Activated CD4-positive, alpha-beta T cell treated with anti-CD3 and anti-CD28 coated beads for 24 hours (primary cell): ENCODE measurements at places on chromosomes 11 and 22.
A peak's percentile ranks its signal among the peaks of the same experiment; 100 is the strongest.

GRCh38 chr11:71086687-71087258 lies 165.6 kb downstream of the SHANK2 start:
- no peak for DNase-seq

- DNase-seq: no peak
These were observed 39.3 kb downstream of the ALX4 start for GRCh38 chr11:44270403-44271273.

DNA sequence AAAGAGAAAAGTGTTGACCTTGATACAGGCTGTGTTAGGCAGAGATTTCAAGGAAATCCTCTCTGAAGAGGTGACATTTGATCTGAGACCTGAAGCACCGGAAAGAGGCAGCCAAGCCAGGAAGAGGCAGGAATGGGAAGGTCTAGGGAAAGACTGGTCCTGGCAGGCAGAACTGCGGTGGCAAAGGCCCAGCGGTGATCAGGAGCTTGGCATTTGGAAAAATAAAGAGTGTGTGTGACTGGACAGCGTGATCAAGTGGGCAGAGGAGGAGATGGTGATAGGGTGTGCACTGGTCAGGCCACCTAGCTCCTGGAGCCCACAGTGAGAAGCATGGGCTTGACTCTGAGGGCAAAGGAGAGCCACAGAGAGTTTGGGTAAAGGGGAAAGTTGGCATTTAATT lies 27.2 kb upstream of the GAB4 start:
- DNase-seq: no peak

GRCh38 chr11:117097389-117098268 lies 599 bp downstream of the SIK3 start:
- DNase-seq: no peak

DNA sequence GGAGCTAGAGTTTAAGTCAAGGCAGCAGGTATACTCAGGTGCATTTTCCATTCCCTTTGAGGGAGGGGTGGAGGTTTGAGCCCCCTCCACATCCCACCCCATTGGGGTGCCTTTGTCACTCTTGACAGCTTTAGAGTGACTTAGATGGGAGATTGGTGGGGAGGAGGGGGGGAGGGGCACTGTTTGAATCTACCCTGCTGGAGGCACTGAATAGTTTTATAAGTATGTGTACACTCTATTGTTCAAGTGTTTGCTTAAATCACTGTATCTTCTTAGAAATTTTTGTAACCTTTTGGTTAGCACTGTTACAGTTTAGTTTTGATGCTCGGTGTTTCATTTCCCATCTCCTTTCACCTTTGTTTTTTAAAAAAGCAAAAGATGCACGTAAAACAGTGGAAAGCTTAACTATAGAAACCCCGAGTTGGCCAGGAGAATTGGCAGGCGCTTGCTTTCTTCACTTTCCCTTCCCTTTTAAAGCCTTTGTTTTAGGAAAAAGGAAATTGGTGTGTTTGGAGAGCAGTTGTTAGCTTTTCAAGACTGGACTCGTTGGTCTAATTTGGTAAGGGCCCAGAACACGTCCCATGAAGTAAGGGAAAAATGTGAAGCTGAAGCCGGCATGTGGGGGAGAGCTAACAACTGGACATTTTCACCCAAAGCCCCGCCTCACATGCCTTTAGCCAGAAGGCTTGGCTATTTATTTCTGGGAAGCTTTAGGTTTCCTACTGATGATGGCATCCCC lies 42.8 kb downstream of the TNRC6B start:
- DNase-seq: no peak

DNA sequence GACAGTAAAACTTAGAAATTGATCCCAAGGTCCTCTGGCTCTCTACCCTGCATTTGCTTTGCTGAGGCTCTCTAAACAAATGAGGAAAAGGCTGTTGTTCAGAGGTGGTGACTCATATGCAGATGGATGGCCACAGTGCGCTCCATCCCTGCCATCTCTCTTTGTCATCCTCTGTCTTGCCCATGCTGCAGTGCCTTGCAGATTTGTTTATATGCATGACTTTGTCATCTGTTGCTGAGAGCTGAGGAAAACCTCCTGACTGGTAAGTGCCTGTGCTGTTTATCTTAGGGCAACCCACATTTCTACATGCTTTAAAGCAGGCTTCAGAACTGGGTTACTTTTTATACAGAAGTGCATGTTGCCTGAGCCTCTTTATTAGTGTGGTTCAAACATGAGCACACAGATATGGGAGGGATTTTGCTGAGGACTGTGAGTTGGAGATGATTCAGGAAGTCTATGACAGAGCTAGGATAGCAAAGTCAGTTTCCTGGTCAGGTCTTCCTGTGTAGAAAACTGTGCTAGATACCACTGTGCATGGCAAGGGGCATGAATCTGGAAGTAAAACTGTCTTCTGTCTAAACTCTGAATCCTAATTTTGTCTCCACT lies 57.4 kb downstream of the JAM3 start:
- DNase-seq: no peak

DNA sequence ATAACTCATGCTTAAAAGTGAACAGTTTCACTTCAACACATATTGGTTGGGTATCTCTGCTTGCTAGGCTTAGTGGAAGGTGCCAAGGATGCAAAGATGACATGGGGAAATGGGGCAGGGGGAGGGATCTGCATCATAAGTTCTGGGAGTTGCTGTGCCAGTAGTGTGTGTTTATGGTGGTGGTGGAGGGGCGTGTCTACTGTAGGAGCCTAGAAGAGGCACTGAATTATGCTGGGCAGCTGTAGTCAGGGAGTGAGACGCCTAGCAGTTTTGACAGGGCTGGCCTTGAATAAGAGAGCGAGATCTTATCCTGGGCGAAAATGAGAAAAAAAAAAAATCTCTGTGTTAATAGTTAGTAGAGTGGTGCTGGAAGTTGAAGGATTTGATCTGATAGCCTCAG lies 3.0 kb downstream of the ELMOD1 start:
- DNase-seq: no peak

- peak; percentile 23 for DNase-seq
These were observed 3.2 kb downstream of the SEZ6L start for GRCh38 chr22:26172389-26172990.

GRCh38 chr11:61325649-61326414 lies 7.1 kb downstream of the DDB1 start:
- no peak for DNase-seq

DNA sequence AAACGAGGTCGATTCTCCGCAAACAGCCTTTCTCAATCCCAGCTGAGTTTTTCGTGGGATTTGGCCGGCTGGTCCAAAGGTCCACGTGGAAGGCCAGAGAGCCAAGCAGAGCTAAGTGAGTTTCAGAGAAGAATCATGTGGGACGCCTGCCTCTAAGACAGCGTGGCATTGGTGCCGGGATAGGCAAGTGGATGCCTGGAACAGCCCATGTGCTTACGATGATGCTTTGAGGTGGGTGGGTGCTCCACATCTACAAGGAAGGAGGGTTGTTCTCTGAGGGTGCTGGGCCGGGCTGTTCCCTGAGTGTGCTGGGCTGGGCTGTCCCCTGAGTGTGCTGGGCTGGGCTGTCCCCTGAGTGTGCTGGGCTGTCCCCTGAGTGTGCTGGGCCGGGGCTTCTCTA lies 41.4 kb downstream of the MUC2 start:
- DNase-seq: no peak

DNA sequence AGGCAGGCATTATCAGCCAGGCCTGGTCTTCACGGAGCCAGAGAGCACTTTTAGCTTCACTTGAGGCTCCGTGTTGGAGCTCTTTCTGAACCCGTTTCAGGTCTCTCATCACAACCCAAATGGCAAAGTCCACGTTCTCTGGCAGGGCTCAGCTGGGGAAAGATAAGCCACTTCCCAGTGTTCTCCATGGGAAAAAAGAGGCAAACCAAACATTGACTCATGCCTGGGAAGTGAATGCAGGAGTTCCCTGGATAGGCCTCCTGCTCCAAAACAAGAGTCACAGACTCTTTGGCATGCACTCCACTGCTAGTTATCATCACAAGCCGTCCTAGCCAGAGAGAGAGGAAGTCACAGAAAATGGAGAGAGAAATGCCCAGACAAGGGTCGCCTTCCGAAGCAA lies 11.6 kb downstream of the OPCML start:
- DNase-seq: no peak

DNA sequence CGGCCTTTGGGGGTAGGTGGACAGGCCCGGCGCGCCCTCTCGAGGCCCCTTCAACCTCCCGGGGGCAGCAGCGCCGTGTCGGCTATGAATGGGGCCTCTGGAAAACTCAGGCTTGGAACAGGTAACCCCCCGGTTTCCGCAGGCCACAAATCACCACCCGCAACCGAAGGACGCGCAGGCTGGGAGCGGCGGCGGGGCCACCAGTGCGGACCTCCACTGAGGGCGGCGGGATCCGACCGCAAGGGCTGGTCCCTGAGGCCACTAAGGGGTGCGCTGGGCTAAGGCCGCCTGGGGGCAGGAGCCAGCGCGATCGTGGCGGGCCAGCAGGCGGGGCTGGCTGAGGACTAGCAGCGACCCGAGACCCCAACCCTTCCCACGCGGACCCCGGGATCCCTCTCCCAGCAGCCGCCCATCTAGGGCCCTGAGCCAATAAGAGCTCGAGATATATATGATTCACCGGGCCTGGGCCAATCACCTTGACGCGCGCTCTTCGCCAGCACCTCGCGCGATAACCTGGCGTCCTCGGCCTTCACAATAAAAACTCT lies 609 bp upstream of the ATF4 start:
- DNase-seq: peak; percentile 92

DNA sequence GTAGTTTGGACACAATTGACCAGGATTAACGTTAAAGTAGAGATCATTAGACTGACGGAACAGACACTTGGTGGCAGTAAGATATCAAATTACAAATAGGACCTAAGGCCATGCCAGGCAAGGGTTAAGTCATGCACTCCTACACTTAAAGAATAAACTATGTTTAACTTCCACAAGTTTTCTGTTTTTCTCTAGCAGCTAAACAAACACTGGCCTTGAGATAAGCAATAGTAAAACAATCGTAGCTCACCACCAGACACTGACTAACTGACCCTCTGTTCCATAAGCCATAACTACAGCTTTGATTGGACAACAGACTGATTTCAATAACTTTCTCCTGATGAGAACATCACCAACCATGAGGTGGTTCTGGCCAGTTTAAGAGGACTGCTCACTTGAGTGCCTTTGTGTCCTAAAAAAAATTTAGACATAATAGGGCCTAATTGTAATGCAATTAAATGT lies 2.0 kb upstream of the CEP126 start:
- DNase-seq: no peak

DNA sequence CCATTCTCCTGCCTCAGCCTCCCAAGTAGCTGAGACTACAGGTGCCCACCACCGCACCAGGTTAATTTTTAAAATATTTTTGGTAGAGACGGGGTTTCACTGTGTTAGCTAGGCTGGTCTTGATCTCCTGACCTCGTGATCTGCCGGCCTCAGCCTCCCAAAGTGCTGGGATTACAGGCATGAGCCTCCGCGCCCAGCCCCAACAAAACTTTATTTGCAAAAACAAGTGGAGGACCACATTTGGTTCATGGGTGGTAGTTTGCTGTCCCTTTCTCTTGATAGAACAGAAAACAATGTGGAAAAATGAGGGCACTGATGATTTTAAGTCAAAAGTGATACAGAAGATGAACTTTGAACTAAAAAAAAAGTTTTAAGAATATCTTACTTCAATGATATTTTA lies 121.8 kb upstream of the SERPIND1 start:
- no peak for DNase-seq

- DNase-seq: no peak
These were observed 48.7 kb upstream of the APOA1 start for GRCh38 chr11:116885951-116886655.

GRCh38 chr11:83706566-83706965 lies 420.4 kb upstream of the CCDC90B start:
- no peak for DNase-seq

- DNase-seq: no peak
These were observed 116.6 kb upstream of the THY1 start for GRCh38 chr11:119539583-119539982.

DNA sequence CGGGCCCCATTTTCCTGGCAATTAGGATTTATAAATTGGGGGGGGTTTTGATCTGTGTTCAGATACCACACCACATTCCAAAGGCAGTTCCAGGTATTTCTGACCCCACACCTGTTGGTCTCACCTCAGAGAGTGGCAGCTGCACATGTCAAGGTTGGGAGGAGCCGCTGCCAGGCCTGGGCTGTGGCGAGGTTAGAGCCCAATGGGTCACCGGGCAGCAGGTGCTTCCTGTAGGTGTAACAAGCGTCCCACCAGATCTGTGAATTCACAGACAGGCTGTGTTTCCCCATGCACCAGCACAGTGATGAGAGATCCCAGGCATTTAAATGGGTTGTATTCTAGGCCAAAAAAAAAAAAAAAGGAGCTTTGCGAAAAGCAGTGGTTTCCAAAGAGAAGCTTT lies 58.6 kb downstream of the CABIN1 start:
- DNase-seq: no peak

GRCh38 chr22:20013382-20013871 lies 3.2 kb downstream of the ARVCF start:
- DNase-seq: peak; percentile 13

DNA sequence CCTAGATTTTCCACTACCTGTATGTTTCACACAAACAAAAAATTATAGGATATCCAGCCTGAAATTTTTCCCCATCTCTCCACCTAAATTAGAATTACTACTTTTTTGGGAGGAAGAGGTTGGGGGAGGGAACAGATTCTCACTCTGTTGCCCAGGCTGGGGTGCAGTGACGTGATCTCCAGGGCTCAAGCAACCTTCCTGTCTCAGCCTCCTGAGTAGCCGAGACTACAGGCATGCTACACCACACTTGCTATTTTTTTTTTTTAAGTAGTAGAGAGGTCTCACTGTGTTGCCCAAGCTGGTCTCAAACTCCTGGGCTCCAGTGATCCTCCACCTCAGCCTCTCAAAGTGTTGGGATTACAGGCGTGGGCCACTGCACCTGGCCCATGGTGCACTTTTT lies 9.5 kb downstream of the JAML start:
- no peak for DNase-seq

- DNase-seq: no peak
These were observed 53.2 kb upstream of the CRTAM start for GRCh38 chr11:122785031-122785541.

GRCh38 chr11:133692126-133692934 lies 153.0 kb downstream of the SPATA19 start:
- no peak for DNase-seq

DNA sequence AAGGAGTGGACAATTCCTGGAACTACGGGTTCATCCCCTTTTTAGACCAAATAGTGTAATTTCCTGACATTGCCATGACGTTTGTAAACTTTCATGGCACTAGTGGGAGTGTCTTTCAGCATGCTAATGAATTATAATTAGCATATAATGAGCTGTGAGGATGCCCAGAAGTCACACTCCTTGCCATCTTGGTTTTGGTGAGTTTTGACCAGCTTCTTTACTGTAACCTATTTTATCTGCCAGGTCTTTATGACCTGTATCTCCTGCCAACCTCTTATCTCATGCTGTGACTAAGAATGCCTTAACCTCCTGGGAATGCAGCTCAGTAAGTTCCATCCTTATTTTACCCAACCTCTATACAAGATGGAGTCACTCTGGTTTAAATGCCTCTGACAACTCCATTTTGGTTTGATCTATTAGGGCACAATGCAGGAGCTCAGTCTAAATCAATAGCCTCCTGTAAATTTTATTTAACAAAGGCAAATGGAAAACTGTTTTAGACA lies 20.7 kb downstream of the OR10A6 start:
- no peak for DNase-seq

GRCh38 chr11:63738720-63739360 lies 29.7 kb downstream of the ZFTA start:
- peak; percentile 54 for DNase-seq

GRCh38 chr11:46247659-46248058 lies 29.8 kb upstream of the CREB3L1 start:
- no peak for DNase-seq

- DNase-seq: no peak
These were observed 5.8 kb upstream of the SLC43A3 start for GRCh38 chr11:57432714-57433163.
